ENCODE measurements at places on chromosomes 7 and 10.

DNA sequence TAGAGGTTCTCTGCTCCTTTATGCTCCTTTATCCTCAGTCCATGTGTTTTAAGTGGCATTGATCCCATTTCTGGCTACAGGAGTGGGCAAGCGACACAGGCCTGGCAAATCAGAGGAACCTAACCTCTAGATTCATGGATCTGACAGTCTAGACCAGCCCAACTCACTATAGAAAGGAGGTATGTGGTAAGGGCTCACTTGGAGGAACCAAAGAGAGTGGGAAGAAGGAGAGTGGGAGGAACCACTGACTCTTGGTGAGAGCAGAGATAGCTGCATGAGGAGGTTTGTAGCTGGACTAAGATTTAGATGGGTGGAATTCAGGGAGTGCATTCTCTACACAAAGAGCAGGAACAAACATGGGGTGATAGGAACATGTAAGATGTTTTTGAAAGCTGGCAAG is 11.6 kb upstream of the FRAT1 start:
- no peak for DNase-seq

DNA sequence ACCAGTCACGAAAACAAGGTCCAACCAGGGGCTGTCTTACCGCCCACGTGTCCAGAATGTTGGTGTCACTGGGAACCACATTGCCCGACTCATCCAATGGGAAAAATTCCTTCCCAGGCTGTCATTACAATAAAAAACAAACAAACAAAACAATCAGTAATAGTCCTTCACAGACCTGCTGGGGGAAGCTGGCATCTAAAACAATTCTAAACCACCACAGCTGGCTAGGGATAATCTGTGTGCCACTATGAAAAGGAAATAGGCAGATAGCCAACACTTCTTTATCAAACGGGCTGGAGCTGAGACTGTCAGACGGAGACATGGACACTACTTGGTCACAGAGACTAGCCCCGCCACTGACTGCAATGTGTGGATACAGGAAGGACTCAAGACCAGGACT is 9.2 kb downstream of the AKR1B1 start:
- DNase-seq: peak; percentile 47

DNA sequence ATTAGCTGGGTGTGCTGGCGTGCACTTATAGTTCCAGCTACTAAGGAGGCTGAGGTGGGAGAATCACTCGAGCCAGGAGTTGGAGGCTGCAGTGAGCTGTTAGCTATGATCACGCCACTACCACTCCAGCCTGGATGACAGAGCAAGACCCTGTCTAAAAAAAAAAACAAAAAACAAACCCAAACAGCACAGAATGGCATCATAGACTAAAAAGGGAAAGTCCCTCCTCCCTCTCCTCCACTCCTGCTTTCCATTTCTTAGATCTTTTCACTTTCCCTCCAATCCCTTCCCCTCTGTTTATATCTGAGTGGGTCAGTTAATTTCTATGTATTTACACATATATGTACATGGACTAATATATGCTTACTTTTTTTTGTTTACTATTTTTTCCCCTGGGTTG is 10.4 kb upstream of the PIP4K2A start:
- DNase-seq: no peak

- no peak for DNase-seq
Measured at GRCh38 chr7:37040330-37040729, 316.0 kb upstream of the AOAH start.

GRCh38 chr10:1057106-1057657 is 997 bp downstream of the WDR37 start:
- DNase-seq: peak; percentile 51

DNA sequence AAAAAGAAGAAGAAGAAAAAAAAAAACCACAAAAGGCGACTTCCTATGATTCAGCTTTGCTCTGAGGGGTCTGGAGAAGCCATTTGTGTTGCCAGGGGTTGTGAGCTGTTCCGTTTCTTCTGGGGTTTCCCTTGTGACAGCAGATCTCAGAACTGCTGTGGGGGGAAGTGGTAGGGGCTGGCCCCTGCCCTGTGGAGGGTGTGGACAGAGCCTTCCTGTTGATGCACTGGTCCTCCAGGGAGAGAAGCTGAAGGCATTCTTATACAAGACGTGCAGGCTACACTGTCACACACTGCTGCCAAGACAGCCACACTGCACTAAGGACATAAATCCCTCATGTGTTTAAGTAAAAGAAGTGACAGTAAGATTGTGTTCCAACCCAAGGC is 17.3 kb upstream of the CSGALNACT2 start:
- DNase-seq: peak; percentile 36

DNA sequence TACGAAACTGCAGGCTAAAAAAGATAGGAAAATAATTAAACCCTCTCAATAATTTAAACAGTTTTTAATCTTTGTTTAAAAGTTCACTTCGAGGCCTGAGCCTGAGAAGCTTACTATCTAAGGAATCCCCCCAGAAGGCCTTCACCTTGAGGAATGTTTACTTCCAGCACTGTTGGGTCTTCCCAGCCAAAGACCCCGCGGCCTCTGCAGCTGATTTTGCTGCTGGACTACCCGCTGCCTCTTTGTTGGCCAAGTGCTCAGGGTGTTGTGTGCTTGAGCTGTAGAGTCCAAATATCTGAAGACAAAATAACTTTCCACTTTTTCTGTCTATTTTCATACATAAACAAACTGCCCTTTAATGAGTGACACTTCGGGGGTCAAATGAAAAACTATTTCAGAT is 292.7 kb downstream of the GLRX3 start:
- DNase-seq: no peak

DNA sequence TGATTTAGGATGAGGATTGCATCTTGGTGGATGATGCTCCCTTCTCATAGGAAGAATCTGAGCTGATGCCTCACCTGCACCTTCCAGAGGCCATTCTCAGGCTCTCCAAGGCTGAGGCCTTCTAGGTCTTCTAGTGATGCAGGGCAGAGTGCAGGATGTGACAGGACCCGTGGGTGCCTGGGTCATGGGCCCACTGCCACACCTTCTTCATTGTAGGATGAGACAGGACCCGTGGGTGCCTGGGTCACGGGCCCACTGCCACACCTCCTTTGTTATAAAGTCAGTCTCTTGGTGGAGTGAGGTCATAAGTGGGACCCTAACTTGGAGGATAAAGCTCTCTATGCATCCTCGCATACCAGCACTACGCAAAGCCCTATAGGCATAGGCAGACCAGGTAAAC is 109.9 kb upstream of the TCERG1L start:
- no peak for DNase-seq

- DNase-seq: no peak
Measured at GRCh38 chr10:112914288-112914952, 35.6 kb upstream of the TCF7L2 start.

- no peak for DNase-seq
Measured at GRCh38 chr7:117077658-117078057, 124.4 kb downstream of the ST7 start.

- peak; percentile 89 for DNase-seq
Measured at GRCh38 chr10:102114861-102115618, 5.1 kb downstream of the LDB1 start.

DNA sequence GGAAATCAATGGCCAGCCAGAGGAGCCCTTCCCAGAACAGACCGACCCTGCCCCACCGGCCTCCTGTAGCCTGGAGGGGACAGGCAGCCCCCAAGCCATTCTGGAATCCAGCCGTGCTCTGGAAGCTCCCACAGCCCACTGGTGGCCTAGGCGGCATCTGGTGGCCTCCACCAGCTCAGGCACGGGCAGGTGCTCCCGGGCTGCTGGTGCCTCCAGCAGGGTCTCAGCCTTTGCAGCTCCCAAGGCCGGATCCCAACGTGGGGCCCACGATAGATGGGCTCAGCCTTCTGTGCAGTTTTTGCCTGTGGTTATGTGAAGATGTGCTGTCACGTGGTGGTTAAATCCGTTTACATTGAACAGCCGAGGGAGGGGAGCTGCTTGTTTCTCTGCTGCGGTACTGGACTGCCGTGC is 44.4 kb downstream of the JAKMIP3 start:
- no peak for DNase-seq

DNA sequence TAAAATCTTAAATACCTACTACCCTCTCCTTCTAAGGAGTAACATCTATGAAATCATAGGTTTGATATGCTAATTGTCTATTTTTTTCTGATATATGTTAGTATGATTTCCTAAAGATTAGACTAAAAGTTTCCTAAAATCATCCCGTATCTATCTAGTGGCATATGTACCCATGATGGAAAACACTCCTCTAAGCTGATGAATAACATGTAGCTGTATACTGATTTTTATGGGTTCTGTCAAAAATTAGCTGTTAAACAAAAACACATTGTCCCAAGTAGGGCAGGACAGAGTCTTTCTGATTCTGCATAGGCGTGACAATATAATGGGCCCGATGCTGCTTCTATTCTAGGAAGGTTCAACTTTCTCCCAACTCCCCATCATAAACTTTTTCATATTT is 79.9 kb downstream of the ADAM22 start:
- DNase-seq: no peak

- no peak for DNase-seq
Measured at GRCh38 chr10:123069246-123069986, 60.6 kb downstream of the ACADSB start.

DNA sequence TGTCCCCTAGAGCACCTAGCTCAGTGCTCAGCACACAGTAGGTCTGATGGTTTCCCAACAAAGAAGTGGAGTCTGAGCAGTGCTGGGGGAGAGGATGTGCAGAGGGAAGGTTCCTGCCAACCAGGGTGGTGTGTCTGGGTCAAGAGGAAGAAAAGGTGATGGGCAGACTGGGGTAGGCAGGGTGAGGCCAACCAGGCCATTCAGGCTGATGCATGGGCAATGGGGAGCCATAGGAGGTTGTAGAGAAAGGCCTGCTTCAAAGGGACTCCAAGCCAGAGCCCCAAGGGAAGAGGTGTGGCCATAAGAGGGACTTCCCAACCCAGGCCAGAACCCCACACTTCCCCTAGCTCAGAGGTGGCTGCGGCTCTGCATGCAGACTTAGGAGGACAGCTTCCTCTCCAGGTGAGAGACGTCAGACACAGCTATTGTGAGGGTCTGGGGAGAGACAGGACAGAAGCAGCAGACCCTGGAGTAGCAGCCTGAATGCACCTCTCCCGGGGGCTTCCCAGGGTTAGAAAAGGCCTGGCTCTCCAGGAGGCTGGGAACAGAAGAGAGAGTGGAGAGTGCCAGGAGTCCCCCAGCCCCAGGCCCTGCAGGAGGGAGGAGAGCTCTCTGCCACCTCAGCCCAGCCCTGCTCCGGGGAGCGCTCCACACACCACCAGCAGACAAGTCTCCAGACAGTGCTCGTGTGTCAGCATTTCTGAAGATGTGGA is 87.4 kb upstream of the ZMIZ1 start:
- DNase-seq: no peak

DNA sequence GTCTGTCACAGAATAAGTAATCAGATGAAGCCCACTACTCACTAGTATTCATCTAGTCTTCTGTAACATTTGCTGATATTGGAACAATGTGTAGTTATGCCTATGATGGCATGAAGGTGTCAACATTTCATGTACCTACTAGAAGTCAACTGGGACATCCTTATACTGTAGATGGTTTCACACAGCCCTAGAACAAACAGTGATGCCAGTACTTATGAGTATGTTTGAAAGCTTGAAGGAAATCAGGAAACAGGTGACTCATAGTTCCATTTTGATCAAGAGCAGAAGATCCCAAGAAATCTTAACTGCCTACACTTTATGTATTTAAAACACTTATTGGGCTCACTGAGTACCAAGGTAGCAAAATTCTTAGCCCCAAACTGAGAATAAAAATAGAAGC is 1519.6 kb downstream of the REEP3 start:
- no peak for DNase-seq

DNA sequence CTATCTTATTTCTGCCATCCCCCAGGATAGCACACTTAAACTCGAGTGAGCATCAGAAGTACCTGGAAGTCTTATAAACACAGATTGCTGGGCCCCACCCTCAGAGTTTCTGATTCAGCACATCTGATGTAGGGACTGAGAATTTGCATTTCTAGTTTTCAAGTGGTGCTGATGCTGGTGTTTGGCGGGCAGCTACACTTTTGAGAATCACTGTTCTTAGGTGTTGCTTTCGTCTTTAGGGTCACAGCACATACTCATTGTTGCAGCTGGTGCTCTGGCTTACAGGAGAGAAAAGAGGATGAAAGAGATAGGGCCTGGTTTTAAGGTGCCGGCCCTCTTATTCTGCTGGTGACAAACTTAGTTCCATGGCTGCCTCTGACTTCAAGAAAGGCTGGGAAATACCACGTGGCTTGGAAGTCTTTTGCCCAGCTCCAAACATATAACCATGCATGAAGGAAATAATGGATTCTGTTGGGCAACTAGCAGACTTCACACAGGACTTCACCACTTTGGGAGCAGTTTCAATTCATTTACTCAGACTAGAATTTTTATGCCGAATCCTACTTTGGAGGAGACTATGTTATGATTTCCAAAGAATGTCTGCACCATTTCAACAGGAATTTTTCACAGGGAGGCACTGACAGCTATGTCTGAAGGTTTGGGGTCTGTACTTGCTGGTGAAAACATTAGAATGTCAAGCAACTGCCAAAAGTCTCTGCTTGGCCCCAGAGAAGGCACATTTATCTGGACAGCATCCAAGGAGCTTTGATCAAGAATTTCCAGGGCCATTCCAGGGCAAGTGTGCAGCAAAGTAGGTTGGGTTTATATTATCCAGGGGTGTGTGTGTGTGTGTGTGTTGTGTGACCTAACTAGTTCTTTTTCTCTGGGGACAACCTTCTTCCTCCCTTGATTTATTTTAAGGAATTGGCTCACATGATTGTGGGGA is 6.9 kb upstream of the MINDY4 start:
- DNase-seq: no peak

GRCh38 chr10:103767756-103768155 is 87.6 kb downstream of the SH3PXD2A start:
- DNase-seq: peak; percentile 69

- no peak for DNase-seq
Measured at GRCh38 chr7:128093614-128094570, 62.7 kb upstream of the LRRC4 start.

DNA sequence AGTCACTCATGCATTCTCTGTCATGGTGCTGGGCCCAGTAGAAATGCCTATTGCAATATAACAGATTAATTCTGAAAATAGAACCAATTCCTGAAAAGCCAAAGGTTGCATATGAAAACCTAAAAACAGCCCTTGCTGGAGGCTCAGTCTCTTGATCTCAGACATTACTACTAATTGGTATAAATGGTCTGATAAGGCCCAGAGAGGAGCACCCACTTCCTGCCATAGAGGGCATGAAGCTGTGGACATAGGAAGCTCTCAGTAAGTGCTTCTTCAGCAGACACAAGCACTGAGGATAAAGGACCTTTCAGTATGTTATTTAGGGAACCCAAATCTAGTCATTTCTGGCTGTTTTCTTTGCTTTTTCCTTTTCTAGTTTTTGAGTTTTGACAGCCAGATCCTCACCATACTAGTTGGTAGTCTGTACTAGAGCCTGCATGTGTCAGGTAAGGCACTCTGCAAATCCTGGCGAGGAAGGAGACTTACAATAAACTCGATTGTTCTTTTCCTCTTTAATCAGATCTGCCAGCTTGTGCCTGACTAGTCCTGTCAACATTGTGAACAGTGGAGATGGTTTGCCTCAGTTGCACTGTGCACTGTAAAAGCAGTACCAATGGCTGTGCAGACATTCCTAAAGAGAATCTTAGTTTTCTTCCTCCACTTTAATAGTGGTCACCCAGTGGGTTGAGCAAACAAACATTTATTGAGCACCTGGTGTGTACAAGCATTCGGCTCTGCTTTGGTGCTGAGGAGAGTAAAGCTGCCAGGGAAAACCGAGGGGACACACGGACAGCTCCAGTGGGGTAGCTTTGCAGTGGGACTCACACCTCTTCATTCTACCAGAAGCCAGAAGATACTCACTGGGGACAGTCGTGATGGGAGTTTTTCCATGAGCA is 140.9 kb downstream of the CHN2 start:
- no peak for DNase-seq

Measured in ELR (cell line).